Hepatic stellate cell (primary cell): ENCODE measurements at places on chromosomes 16 and 17.

DNA sequence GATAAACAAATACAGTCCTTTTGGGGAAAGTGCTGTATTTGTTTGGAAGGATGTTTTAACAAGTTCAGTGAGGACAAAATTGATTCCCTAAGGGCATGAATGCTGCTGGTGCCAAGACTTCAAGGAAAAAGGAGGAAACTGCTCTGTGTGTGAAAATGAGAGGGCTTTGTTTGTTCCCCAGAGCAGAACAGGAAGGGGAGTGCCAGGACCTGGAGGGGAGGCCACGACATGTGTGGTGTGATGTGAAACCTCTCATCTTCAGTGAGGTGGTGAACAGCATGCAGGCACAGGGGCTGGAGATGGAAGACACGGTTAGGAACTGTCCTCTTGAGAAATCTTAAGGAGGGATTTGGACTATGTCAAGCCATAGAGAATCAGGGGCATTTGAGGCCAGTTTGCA is 46.6 kb upstream of the GRIN2A start:
- no peak for DNase-seq

DNA sequence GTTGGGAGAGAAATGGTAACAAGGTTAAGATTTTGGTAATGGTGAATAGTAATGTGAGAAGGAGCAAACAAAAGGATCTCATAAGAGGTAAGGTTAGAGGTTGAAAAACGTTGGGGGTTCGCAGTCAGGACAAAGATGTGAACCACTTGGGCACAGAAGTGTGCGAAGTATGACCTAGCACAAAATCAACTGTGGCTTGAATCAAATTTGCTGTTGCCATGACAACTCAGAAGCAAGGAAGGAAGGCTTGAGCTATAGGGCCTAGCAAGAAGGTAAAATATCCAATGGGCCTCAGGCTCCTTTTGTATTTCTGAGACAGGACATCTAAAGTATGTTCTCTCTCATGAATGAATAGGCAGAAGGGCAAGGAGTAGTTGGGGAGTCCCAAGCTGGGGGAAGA is 24.5 kb upstream of the TEKT1 start:
- DNase-seq: no peak

DNA sequence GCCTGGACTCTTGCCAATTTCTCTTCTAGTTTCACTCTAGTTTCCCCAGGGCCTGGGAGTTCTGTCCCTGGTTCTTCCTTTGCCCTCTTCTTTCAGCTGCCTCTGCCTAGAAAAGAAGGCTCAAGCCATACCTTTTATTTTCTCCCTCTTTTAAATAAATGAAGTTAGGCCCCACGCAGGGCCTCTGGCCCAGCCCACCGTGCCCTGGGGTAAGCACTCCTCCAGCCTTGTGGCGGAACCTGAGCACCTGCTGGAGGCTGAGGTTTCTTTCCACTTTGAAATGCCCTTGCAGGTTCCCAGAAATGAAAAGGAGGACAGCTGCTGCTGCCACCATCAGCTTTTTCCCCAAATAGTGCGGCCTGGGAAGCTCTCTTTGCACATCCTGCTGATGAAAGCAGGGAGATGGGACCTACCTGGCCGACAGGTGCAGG is 139.4 kb downstream of the CCDC182 start:
- peak; percentile 52 for DNase-seq

GRCh38 chr16:11417487-11417886 is 72.2 kb downstream of the RMI2 start:
- no peak for DNase-seq

- peak; percentile 63 for DNase-seq
These were observed 567 bp downstream of the SOX9 start for GRCh38 chr17:72121164-72122009.

GRCh38 chr17:66987059-66987616 is 22.6 kb downstream of the CACNG4 start:
- DNase-seq: no peak

GRCh38 chr16:66131156-66131807 is 235.2 kb upstream of the CDH5 start:
- no peak for DNase-seq

GRCh38 chr17:37741341-37742115 is 3.3 kb downstream of the HNF1B start:
- DNase-seq: no peak

- DNase-seq: no peak
These were observed 88.5 kb downstream of the ZFHX3 start for GRCh38 chr16:72959301-72959996.

DNA sequence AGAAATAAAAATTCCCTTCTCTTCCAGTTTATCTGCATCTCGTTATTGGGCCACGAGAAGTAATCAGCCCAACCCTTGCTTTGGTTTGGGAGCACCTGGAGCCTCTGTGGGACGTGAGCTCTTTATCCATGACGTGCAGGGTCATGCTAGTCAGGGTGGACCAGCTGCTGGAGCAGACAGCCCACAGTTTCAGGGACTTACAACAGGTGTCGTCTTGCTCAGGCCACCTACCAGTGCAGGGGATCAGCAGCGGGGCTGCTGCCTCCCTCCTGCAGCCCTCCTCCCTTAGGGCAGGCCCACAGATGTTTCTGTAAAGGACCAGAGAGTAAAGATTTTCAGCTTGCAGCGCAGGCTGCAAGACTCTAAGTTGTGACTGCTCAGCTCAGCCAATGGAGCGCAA is 16.9 kb downstream of the ADAD2 start:
- DNase-seq: no peak

DNA sequence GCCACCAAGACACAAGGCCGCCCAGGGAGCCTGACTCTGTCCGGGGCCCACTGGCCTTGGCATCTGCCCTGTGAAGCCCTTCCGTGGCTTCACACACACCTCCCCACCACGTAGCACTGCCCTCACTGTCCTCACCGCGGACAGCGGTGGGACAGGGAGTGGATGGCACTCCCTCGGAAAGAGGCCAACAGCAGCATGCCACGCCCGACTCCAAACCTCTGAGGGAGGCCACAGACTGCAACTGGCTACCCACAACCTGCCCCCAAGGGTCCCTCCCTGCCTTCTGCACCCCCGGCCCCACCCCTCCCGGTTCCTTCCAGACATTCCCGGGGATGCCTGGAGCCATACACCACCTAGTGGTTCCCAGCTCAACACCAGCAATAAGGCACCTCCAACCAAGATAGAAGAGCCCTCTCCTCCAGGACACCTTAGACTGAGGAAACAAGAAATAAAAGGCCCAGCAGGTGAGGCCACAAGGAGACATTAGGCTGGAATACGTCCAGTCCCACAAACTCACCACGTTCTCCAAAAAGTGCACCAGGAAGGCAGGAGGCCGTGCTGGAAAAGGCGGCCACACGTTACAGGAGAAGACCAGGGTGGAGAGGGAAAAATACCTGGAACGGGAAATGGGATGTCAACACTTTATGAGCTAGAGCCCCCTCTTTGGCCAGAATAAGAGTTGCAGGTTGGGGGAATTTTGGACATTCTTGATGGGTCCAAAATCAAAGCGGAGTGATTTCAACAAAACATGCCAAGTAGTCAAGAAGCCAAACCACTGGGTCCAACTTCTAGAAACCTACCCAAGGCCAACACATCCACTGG is 310.0 kb downstream of the SOX9 start:
- no peak for DNase-seq

DNA sequence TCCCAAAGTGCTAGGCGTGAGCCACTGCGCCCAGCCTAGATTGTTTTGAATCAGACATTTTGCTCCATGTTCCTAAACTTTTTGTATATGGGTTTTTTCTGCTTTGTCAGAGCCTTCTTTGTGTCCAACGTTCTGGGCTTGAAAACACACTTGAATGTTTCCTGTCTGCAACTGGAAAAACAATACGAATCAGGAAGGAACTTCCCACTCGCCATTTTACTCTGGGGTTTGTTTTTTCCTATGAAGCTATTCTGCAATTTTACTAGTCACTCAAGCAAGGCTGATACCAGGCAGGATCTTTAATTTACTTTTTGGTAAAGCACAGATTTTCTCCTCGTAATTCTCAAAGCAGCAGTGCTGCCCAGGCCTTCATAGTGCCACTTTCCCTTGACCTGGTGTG is 31.6 kb downstream of the ARHGAP17 start:
- DNase-seq: no peak

DNA sequence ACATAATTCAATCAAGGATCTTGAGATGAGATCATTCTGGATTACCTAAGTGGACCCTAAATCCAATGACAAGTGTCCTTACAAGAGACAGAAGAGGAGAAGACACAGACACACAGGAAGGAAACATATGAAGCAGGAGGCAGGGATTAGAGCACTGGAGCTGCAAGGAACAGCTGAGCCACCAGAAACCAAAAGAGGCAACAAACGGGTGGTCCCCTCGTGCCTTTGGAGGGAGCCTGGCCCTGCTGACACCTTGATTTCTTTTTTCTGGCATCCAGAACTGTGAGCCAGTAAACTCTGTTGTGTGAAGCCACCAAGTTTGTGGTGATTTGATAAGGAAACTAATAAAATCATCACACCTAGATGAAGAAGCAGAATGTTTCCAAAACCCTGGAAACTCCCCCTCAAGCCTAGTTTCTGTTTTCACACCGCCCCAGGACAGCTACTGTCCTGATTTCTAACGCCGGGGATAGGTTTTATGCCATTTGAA is 115.2 kb downstream of the PITPNC1 start:
- DNase-seq: no peak

DNA sequence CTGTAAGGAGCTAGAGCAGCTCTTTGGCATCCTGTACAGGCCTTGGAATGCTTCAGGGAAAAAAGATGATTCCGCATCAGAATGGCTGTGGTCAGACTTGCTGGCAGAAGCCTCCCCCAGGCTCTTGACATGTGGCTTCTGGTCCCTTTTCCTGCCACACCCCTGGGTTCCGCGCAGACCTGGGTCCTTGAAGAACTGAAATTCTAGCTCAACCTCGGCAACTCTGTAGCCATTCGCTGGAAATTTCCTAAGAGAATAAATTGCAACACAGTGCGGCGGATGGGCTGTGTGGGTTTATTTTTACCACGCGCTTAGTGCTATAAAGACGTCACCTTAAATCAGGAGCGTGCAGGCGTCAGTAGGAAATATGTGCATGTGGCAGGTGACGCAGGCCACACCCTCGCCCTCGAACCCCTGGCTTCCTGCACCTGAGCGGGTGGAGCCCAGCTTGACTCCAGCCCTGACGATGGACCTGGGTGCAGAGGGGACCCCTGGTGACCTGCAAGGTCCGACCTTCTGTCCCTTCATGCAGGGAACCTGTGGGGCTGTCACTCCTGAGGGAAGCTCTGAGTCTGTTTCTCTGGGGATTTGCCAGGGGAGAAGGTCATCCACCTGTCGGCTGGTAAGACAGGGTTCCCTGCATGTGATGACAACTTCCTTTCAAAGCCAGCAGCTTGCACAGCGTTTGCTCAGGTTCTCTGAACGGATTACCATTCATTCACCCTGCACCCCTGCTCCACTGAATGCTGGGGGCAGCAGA is 46.3 kb downstream of the METRNL start:
- no peak for DNase-seq

DNA sequence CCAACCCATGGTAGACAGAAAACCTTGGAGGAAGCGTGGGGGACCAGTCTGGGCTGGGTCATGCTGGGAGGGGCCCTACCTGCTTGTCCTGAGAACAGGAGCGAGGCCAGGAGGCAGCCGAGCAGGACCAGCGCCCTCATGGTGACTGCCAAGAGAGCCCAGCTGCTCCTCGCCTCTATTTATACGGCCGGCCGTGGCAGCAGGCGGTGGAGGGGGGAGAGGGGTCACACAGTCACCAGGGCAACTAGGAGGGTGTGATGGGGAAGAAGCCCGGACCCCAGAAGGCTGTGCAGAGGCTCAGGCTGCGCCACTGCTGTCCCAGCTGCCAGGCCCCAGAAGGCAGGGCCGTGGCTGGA is at the start of gene SRL:
Gene SRL (minus strand): TSS at position 153 of the 356 bp plus-strand sequence. CDS start 13 bp downstream, at position 140.
- no peak for DNase-seq

DNA sequence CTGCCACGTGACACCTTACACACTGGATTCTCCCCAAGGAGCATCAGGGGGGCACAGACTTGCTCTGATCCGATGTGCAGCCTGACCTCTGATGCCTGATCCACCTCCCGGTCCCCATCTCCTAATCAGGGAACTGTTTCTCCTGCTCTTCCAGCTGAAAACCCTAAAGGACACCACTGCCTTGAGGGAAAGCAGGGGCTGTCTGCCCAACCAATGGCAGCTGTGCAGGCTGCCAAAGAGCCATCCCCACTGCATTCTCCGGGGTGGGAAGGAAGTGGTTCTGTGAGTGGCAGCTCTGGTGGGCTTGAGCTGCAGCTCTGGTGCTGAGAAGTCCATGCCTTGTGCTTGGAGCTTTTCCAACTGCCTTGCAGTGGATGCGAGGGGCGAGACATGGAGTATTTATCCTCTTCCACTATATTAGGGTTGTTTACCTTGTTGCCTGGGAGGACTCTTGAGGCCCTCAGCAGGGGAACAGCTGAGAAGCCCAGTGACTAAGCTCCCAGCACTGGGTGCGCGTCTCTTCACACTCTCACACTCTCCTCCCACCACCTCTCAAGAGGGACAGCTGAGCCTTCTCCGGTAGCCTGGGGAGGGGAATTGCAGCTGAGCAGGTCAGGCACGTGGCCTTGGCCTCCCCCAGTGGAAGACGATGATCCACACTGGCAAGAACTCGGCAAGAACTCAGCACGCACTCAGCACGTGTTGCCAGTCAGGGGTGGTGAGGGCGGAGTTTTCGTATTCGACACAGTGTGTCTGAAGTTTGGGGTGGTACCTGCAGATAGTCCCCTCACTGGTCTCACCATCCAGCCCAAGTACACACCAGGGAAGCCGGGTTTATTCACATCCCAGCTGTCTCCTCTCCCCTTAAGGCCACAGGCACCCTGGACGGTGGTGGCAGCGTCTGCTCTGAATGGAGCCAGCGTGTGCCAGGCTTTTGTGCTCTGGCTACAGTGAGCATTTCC is 21.1 kb upstream of the SPATA32 start:
- no peak for DNase-seq

- no peak for DNase-seq
These were observed 23.8 kb downstream of the TMEM94 start for GRCh38 chr17:75480281-75480680.

DNA sequence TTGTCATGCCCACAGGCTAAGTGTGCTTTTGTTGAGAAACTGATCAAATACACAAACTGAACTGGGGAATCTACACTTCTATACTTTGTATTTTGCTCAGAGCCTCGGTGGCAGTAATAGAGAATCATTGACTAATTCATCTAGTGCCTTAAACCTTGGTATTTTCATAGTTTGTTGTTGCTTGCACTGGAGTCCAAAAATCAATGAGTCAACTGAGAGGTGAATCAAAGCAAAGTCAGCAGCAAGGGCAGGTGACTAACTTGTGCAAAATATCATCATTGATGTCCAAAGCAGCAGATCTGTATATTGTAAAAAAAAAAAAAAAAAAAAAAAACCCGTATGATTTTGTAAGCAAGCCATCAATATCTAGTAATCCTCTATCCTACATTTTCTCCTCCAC is 296.4 kb downstream of the MAP2K6 start:
- DNase-seq: no peak

GRCh38 chr16:89357055-89357816 is 133.1 kb downstream of the ANKRD11 start:
- DNase-seq: no peak

DNA sequence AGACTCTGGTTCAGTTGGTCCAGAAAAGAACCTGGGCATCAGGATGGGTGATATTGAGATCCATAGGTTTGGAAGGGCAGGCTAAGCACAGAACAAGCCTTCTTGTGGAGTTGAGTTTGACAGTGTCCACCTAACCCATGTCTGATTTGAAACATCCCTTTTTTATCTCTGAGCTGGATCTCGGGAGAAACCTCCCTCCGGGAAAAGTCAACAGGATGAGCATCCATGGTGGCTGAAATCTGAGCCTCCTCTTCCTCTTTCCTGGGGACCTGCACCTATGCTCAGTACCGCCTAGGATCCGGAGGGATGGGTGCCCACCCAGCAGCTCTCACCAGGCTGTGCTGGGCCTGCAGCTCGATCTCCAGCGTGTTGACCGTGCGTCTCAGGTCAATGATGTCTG is 3.4 kb downstream of the KRT32 start:
- no peak for DNase-seq
